NCI-H1436 treated with DMSO at 0.1 percent for 48 hours (cell line): ENCODE measurements at places on chromosomes 11 and 22.

DNA sequence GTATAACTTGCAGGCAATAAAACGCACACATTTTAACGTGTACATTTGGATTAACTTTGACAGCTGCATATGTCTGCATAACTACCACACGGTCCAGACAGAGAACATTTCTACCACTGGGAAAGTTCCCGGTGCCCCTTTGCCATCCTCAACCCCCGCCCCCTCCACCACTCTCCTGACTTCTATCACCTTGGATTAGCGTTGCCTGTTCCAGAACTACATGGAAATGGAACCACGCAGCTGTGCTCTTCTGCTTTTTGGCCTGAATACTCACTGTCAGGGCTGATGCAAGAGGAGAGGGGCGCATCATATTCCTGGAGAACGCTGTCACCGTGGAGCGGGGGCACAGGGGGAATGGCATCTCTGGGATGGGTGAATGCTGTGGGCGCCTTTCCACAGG lies 62.1 kb downstream of the LRP5 start:
- DNase-seq = no peak

- no peak for DNase-seq
Measured at GRCh38 chr22:26002456-26002855, 166.8 kb upstream of the SEZ6L start.

- DNase-seq = no peak
Measured at GRCh38 chr11:108960501-108960900, 295.6 kb downstream of the DDX10 start.

DNA sequence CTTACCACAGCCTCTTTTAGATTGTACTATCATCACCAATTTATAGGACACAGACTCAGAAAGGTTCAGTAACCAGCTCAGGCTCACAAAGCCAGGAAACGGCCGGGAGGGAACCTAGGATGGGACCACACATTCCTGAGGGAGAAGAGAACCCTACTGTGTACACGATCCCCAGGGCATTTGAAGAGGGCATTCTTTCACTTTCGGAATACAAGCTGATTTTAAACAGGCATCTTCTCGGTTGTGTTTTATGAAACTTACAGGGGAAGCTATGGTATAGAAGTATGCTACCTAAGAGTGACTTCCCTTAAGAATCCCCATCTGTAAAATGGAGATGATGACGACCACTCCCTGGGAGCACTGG lies 19.0 kb downstream of the SMCO4 start:
- DNase-seq = no peak

DNA sequence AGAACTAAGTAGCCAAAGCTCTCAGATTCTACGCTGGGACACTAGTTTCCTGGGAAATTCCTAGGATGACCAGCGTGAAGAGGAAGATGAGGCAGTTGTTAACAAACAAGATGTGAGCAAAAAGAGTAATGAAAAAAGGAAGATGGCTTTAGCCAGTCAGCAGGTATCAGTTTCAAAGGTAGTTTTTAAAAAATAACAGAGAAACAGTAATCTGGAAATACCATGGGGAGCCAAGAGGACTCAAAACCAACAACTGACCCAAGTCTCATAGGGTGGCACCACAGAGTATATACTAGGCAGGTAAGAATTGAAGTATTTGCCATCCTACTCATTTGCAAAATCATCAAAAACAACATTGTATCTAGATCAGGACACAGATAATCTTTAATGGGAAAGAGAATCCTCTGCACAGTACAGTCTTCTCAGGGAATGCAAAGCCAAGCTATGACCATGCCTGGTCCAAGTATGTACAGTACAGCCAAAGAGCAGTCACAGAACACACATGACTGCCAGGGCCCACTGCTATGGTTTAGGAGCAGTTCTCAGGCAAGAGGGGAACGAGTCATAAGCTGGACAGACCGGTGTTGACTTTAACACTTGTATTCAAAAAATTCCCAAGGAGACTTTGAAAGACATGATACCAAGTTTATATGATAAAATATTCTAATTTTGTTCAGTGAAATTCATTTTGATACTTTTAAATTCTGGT lies 20.6 kb downstream of the MSANTD4 start:
- no peak for DNase-seq

DNA sequence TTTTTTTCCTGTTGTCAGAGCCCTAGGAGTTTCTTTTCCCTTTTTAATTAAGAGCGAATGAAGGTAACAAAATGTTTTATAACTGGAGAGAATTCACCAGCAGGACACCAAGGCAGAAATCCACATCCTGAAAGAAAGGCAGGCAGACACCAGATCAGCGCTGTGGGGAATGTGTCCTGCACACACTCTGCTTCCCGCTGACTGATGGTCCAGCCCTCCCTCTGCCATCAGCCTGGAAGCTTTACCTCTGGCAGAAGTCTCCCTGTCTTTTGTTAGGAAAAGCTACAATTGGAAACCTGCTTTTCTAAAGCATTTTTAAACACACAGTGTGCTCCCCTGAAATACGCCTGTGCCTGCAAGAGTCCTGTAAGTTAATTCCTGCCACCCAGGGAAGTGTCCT lies 638.5 kb downstream of the NTM start:
- no peak for DNase-seq

DNA sequence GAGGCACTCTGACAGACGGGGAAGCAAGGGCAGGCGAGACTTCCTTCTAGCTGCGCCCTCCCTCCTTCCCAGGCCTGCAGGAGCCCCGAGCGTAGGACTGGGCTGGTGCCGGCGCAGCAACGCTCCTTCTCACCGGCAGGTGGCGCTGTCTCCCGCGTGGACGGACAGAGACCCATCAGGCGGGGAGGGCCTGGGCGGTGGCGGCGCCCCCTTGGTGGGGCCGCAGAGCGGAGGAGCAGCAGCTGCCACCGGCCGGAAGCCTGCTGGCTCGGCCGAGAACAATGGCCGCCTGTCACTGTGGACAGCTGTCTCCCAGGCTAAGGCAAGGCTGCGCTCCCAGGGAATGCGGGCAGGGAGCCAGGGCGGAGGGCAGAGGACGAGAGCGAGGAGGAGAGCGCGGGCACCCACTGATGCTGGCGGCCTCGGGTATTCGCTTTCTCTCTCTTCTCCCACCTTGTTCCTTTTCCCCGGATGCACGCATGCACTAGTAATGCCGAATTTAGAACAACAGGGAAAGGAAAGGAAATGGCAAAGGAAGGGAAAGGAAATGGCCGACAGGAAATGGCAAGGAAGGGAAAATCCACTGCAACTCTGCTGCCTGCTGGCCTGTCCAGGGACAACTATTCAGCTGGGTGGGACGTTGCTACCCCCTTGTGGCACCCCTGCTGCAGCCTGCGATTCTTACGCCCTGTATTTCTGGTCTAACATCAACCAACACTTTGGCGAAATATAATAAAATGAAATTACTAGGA lies 14.4 kb downstream of the PPM1F start:
- DNase-seq = peak; percentile 65

DNA sequence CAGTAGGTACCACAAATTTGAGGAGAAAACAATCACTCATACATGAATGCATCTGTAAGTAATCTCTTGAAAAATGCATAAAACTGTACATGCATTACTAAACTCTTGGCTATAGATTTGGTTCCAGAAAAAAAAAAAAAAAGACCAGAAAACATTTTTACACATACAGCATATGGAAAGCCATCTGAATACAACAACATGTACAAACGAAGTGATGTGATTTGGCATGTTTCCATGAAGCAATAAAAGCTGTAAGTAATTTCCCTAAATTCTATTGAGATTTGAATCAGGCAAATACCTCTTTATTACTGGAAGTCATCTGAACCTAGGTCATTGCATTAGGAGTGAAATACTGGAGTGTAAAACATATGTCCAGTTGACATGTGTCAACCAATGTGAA lies 31.9 kb upstream of the ZC3H12C start:
- DNase-seq = no peak

DNA sequence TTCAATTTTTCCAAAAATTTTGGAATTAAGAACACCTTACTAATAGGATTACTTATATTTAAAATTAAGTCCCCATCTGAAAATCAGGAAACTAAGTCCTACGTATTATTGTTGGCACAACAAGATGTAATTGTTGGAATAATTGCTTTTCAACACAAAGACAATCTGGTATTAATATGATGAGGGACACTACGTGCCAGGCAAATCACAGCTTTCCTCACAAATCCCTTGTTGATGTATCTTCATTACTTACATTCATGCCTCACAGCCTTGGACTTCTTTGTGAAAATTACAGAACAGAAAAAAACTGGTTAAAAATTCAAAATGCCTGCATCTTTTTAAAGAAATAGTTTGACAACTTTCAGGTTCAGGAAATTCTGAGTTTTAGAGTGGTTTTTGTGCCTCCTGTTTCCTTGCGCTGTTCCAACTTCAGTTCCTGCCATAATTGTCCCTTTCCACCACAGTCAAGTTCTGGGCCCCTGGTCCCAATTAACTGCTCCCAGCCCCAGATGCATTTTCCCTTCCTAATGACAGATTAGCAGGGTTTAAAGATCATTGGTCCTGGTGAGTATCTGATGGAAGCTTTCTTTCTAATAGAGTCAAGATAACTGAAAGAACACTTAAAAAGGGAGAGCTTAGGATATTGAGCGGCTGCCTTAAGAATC lies 23.3 kb upstream of the CCDC34 start:
- DNase-seq = no peak

- no peak for DNase-seq
Measured at GRCh38 chr11:67309166-67309565, 5.8 kb downstream of the SSH3 start.

- DNase-seq = no peak
Measured at GRCh38 chr22:38964989-38965388, 7.6 kb downstream of the APOBEC3A start.

DNA sequence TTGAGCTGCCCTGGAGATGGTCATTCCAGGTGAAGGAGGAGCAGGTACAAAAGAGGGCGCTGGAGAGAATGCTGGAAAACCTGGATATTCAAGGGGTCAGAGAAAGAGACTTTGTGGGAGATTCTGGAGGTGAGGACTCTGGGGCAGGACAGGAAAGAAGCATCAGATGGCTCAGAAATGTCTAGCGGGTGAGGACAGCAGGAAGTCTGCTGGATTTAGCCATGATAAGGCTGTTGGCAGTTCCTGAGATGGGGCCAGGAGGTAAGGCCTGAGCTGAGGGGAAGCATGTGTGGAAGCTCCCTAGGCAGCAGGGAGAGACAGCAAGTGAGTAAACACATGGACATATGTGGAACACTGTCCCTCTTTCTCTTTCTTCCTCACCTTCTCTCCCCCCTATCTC lies 1.5 kb downstream of the UPB1 start:
- DNase-seq = no peak

- no peak for DNase-seq
Measured at GRCh38 chr11:121446752-121447156, 5.4 kb upstream of the SORL1 start.

- DNase-seq = no peak
Measured at GRCh38 chr11:35061516-35062440, 77.2 kb upstream of the CD44 start.
